ENCODE measurements at places on chromosomes 5 and 9.

GRCh38 chr9:124259158-124259808 lies 1.5 kb downstream of the NEK6 start:
- DNase-seq = no peak

GRCh38 chr5:66406761-66407336 lies 189.3 kb upstream of the MAST4 start:
- no peak for DNase-seq

DNA sequence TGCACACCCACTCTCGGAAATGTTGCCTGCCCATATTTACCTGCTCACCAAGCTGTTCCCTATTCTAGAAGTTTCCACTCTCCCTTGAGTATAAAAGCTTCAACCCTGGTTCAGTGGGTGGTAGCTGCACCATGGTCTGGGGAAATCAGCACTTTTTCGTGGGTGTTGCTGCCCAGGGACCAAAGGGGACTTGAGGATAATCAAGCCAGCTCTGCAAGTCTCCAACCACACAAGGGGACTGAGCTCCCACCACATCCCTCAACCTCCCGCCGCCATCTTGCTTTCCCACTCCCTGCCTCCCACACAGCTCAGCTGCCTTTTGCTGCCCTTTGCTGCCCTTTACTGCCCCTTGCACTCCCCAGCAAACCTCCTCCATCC lies 210.0 kb downstream of the AUH start:
- DNase-seq = no peak

DNA sequence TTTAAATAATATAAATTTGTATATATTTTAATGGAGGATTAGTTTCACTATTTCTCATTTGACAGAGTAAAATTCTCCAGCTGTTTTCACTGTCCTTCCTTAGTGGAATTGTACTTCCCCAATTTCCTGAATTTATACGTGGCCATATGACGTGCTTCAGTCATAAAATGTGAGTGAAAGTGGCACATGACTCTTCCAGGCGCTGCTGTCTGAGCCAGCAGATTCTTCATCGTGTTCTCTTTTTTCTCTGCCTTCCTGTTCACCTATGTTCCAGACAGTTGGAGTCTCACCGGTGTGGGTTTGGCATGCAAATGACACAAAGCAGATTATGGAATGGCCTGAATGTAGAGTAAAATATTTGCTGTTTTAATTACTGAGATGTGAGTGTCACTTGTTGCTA lies 684.1 kb downstream of the SEMA5A start:
- no peak for DNase-seq

- no peak for DNase-seq
These were observed 43.9 kb downstream of the CRB2 start for GRCh38 chr9:123399803-123400378.

- peak; percentile 62 for DNase-seq
These were observed 2.0 kb downstream of the MYO10 start for GRCh38 chr5:16934123-16934522.

DNA sequence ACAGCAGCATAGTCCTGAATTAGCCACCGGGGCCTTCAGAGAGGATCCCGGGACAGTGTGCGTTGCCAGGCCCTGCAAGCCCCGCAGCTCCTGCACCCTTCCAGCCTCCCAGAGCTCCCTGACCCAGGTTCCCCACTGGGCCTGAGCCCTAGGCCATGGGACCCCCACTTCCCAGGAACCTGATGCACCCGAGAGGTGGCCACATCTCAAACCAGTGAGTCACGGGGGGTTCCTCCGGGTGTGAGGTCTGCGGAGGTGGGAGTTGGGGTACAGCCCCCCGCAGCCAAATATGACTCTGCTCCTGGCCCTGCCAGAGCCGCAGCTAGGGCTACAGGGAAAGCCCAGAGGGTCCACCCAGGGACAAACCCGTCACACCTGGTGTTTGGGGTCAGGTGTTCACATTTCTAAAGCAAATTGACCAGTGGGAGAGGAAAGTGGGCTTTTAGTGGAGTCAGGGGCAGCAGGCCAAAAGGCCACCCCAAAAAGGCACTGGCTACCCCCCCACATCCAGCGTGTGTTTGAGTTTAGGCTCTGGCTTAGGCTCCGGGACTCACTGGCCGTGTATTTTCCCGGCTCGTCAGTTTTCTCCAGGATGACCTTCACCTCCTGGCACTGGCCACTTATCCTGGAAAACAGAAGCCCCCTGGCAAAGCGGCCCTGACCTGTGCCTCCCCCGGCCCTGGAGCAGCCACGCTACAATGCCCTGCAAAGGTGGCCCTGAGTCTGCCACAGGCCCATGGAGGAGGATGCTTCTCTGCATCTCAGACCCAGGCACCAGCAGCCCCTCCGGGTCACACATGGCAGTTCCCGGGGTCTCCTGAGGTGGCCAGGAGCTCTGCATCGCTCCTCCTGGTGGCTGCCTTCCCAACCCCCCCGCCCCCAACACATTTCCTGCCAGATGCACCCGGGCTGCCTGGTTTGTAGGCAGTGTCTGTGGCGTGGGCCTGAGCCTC lies 17.4 kb upstream of the OBP2B start:
- DNase-seq = no peak

DNA sequence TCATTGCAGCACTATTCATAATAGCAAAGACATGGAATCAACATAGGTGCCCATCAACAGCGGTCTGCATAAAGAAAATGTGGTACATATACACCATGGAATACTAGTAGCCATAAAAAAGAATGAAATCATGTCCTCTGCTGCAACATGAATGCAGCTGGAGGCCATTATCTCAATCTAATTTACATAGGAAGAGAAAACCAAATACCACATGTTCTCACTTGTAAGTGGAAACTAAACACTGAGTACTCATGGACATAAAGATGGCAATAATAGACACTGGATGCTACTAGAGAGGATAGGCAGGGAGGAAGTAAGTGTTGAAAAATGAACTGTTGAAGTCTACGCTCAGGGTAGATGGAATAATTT lies 203.9 kb upstream of the CDH9 start:
- no peak for DNase-seq

DNA sequence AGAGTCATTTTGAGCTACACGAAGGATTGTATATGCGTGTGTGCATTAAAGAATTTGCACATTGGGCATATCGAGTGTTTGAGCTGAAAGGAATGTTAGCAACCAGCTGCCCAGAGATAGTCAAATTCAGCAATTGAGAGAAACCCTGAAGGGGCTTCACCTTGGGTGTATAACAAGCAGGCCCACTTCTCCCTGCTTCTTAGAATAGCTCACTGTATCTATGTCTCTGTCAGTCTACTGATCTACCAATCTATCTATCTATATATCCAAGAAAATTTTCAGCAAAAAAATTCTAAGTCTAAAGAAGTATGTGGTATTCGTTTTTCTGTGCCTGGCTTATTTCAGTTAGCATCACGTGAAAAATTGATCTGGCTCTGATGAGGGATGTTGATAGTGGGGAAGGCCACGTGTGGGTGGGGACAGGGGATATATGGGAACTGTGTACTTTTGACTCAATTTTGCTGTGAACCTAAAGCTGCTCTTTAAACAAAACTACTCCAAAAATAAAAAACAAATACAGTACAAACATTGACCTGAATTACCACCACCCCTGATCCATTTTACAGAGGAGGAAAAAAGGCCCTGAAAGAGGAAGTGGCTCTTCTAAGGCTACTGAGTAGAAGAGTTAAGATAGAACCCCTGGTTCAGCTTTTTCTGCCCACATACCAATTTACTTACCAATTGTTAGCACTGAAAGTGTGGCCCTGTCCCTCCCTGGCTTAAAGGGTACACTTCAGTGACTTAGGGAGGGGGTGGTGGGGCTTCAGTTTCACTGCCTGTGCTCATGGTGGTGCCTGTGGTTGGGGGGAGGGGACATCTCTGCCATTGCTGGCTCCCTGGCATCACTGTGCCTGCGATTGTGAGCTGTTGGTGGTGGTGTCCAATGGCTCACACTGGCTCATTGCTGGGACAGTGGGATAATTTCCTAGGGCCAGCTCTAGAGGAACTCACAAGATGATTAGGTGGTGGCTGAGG lies 141.8 kb downstream of the DOCK2 start:
- DNase-seq = no peak

GRCh38 chr9:22037954-22038690 lies 29.0 kb upstream of the CDKN2B start:
- DNase-seq = no peak

DNA sequence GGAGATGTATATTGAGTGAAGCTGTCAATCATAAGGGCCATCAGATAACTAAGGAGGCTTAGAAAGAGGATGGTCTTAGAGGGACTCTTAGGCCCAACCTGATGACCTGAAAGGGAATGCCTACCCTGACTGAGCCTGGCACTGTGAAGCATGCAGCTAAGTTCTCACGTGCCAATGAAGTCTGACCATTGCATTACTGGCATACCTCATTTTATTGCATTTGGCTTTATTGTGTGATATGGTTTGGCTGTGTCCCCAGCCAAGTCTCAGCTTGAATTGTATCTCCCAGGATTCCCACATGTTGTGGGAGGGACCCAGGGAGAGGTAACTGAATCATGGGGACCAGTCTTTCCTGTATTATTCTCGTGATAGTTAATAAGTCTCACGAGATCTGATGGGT lies 421.6 kb upstream of the SGCD start:
- no peak for DNase-seq

DNA sequence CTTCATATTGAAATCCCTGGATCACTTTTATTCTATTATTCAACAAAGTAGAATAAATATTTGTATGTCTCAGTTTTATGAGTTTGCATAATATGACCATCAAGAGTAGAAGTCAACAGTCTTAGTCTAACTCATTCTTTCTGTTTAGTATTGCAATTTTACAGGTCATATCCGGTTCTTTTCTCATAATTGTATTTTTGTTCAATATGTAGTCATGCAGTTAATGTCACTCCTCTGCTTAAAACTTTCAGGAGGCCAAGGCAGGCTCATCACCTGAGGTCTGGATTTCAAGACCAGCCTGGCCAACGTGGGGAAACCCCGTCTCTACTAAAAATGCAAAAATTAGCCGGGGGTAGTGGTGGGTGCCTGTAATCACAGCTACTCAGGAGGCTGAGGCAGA lies 148.4 kb upstream of the TRPM3 start:
- DNase-seq = no peak
